Fibroblast of villous mesenchyme (primary cell): ENCODE measurements at places on chromosomes 1 and 21. TPM values are rescaled to one million over a fixed set of nuclear protein-coding genes. Genes with fewer than 3 reads are reported as not detected.

GRCh38 chr1:14567056-14567455 is 31.4 kb upstream of the KAZN start:
- DNase-seq: no peak

DNA sequence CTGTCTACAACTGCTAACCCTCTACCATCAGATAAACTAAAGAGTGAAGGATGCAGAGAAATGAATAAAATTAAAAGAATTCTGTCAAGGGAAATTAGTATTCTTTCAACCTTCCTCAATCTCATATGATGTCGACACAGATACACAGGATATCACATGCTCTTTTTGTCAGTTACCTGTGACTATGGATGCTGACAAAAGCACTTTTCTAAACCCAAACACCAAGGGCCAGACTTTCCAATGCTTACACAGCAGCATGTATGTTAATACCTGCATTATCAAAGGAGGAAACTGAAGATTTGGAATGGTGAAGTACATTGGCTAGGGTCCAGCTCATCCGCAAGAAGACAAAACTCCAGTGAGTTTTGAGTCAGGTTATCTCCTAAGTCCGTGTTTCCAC is 294.0 kb downstream of the SMYD3 start:
- DNase-seq: no peak

GRCh38 chr1:235266967-235267366 is 61.0 kb downstream of the ARID4B start:
- no peak for DNase-seq

DNA sequence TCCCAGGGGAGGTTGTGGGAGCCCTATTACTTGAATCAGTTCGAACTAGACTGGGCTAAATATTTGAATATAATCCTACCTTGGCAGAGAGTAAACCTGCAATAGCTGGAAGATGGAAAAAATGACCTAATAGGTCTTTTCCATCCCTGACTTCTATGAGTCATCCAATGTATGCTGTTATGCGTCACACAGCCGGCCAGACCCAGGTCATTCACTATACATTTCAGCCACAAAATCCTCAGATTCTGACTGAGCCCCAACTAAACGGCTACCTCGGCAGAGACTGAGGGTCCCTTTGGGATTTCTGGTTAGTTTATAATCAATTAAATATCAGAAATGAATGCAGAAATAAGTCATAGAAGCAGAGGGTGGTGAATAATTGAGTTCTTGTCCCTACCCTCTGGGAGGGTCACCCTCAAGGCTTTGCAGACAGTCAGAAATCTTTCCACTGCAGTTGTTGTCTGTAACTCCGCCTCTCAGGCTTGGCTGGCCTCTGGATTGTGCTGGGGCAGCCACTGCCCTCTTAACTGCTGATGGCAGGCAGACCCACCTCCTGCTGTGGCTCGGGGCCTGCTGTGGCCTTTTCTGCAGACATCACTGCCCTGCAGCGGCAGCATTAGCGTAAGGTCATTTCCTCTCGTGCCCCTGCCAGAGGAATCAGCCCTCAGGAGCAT is 240.5 kb downstream of the TGFB2 start:
- peak; percentile 82 for DNase-seq

DNA sequence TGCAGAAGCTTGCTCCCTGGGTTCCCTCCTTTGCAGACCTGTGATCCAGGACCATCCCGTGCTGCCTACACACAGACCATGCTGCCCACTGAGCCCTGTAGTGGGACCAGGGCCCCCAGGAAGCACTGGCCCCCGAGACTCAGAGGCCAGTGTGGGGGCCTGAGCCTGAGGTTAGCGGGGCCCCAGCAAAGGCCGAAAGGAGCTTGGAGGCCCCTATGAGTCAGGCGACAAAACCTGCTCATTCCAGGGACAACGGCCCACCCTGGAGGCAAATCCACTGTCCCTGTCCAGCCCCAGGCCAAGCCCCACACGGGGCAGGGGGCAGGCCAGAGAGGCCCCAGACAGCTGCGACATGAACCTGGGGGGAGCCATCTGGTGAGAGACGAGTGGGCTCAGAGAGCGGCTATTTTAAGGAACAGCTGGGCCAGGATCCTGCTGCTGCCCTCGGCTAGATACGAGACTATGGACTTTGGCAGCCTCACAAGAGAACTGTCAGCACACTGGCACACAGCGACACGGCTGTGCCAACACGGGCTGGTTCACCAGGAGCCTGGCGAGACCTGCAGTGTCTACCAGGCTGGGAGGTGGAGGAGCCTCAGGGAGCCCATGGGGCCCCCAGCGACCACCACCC is 74.7 kb downstream of the ARHGEF16 start:
- DNase-seq: no peak

The TMEM50B gene
- 24.5 and 41.0 TPM in 2 replicates for total RNA-seq
